ENCODE measurements at places on chromosomes 5 and 9. TPM values are rescaled to one million over a fixed set of nuclear protein-coding genes. Genes with fewer than 3 reads are reported as not detected.

DNA sequence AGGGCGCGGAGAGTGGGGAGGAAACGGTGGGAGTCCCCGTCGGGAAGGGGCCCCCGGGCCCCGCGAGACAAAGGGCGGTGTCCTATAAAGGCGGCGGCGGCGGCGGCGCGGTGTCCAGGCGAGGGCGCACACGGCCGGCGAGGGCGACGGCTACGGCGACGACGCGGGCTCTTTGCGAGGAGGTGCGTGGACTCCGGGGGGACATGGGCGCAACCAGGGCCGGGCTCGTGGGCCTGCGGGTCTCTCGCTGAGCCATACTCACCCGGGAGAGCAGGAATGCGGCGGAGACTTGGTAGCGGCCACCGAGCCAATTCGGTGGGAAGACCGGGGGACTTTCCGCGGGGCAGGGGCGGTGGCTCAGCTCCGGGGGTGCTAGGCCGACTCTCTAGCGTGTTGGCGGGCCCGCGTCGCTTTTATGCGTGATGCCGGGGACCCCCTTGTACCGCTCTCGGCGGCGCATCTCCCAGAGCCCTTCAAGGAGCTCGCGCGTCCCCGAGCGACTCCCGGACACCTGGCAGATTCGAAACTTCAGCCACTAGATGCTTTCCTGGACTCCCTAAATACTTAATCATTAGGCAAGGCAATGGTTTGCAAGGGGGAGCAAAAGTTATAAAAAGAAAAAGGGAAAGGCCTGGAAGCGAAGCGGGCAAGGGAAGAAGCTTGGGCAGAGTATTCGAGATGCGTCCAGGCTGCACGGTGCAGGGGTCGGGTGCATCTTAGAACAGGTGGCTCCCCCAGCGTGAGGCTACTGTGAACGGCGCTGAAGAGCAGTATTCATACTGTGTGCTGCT is 5.9 kb upstream of the TAL2 start:
- peak; percentile 38 for DNase-seq

GRCh38 chr5:110169461-110169860 is 479.7 kb downstream of the MAN2A1 start:
- DNase-seq, result no peak

DNA sequence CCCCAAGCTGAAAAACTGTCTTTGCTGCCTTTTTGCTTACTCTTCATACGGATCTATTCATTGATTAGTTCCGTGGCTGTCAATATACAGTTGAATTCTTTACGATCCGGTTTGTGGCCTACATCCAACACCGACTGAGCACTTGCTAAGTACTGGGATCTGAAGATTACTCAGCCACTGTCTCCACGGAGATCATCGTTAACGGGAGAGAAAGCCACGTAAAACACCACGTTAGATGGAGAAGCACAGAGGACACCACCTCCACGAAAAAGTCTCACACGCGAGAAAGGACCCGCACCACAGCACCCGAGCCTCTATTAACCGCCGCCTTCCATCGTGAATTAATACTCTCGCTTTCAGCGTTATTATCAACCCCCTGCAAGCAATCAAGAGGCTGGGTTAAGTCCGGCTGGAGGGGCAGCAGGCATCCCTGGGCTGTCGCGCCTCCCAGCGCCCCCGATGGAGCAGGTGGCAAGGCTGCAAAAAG is 650 bp downstream of the ELP1 start:
- DNase-seq, result no peak

DNA sequence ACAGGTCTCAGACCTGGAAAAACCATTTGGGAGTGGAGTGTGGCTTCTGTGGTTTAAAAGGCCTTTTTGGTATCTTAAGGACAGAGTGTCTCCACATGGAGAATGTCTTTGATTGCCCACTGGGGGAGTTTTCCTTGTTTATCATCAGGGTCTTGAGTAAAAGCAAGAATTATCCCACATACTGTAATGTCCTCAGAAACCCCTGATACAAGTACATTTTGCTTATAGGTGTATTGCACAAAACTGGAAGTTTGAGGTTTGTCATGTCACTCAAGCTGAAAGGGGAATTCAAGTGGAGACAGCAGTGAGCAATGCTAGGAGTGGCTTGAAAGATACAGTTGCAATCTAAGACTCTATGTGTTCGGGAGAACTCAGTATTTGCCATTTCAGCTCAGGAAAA is 62.7 kb upstream of the GRAMD2B start:
- no peak for DNase-seq

- DNase-seq, result no peak
These were observed 3.5 kb downstream of the RPS14 start for GRCh38 chr5:150446088-150446487.

- no peak for DNase-seq
These were observed 110.2 kb upstream of the PCA3 start for GRCh38 chr9:76654051-76654461.

GRCh38 chr9:114016629-114017423 is 61.3 kb downstream of the AMBP start:
- DNase-seq, result no peak

- DNase-seq, result no peak
These were observed 125.2 kb downstream of the WDR41 start for GRCh38 chr5:77366717-77367500.

- DNase-seq, result no peak
These were observed 248.9 kb downstream of the ADAMTSL1 start for GRCh38 chr9:18722882-18723281.

DNA sequence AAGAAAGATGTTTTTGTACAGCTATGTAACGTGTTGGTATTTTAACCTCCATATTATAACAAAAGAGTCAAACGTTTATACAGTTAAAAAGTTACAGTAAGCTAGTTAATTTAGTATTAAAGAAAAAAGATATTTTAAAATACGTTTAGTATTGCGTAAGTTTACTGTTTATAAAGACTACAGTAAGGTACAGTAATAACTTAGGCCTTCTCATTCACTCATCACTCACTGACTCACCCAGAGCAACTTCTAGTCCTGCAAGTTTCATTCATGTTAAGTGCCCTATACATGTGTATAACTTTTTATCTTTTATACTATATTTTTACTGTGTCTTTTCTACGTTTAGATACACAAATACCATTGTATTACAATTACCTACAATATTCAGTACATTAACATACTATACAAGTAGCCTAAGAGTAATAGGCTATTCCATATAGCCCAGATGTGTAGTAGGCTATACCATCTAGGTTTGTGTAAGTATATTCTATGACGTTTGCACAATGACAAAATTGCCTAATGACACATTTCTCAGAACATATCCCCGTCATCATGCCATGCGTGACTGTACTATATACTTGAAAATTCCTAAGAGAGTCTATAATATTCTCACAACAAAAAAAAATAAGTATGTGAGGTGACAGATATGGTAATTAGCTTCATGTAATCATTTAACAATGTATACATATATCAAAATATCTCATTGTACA is 33.8 kb downstream of the ERP44 start:
- no peak for DNase-seq

DNA sequence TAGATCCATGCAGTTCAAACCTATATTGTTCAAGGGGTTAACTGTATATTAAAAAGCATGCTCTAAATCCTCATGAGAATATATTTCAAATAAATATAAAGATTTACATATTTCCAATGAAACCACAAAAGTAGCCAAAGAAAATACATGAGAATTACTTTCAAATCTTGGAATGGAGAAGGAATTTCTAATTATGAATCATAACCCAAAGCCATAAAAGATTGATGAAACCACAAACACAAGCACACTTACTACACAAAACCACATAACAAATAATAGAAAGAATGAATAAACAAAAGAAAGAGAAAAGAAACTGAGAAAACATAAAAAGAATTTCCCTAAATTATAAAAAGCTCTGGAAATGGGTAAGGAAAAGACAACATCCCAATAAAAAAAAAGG is 16.0 kb downstream of the ERP44 start:
- DNase-seq, result no peak

GRCh38 chr5:43152946-43153345 is 32.2 kb downstream of the ZNF131 start:
- no peak for DNase-seq

DNA sequence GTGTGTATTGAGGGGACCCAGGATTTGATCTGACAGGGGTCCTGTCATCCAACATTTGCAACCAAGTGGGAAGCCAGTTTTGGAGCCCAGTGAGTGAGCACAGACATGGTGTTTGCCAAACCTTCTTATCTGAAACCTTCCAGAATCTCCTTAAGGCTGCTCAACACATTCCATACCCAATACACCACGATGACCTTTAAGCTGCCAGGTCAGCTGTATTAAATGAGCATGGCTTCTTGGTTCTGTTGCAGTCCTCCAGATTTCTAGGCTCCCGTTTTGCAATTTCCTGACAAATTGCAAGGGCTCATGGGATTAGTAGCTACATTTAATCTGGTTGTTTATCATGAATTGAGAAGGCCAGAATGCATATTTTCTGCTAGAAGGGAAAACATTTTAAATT is 124.2 kb upstream of the ATP10B start:
- no peak for DNase-seq

- DNase-seq, result no peak
These were observed 514.9 kb upstream of the CLINT1 start for GRCh38 chr5:158373608-158374395.

DNA sequence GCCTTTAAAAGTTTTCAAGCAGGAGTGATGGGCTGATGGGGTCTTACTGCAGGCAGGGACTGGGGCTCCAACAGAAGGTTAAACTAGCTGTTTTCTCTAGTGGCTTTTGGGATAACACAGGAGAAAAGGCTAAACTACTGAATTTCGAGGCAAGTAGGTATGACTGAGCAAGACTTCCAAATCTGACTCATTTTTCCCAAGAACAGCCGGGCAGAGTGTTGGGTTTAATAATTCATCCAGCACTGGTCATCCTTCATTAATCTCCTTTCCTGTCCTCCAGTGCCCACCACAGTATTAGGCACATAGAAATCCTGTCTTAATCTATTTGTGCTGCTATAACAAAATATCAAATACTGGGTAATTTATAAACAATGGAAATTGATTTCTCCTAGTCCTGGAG is 20.5 kb downstream of the MSX2 start:
- no peak for DNase-seq

DNA sequence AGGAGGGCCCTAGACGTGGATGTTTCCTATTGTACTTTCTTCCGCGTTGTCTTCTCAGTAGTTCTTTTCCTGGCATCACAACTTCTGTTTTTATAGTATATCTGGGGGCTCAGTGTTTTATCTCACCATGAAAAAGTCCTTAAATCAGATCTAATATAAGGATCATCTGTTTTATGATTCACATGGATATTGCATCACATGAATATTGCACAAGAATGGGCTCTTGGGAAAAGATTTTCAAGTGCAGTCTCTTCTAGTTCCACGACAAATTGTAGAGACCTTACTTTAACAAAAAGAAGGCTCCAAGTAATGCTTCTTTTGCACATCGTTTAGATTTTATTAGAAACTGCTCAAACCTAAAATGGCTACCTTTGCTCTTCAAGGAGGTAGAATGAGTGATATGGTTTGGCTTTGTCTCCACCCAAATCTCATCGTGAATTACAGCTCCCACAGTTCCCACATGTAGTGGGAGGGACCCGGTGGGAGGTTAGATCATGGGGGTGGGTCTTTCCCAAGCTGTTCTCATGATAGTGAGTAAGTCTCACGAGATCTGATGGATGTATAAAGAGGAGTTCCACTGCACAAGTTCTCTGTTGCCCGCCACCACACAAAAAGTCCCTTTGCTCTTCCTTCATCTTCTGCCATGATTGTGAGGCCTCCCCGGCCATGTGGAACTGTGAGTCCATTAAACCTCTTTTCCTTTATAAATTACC is 53.7 kb upstream of the FAM120A start:
- DNase-seq, result no peak

DNA sequence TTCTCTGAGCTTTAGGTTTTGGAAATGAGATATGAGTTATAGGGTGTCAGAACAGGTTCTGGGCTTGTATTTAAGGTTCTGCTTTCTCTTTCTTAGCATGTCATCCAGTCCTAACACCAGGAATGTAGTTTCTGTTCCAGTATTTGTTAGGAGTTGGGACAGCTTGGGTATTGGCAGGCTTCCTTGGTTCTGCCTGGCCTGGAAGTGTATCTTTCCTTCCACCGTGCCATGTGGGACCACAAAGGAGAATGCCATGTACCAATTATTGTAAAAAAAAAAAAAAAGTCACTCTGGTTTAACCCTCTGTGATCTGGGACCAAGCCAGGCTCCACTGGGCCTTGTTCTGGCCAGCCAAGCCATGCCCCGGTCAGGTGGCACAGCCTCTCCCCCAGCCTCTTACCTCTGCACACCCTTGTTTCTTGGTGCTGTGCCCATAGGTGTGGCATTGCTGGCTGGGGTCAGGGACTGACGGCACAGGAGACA is 47.8 kb downstream of the ARHGAP26 start:
- no peak for DNase-seq

- DNase-seq, result no peak
These were observed 315.2 kb downstream of the ARHGAP26 start for GRCh38 chr5:143085319-143085917.

DNA sequence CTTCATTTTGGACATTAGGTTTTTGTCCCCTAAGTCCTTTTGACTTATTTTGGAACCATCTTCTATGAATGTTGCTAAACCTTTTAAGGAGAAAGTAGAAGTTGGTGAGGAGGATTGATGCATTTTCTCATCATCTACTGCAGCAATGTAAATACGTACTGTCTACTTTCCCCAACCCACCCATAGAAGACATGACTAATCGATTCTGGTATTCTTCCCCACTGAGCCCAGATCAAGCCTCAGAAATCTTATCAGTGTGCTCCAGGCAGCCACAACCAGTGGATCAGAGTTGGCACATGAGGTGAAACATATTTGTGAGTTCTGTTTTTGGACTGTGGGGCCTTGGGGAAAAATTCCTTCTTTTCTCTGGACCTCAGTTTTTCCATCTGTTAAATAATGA is 57.7 kb downstream of the FGF18 start:
- no peak for DNase-seq

DNA sequence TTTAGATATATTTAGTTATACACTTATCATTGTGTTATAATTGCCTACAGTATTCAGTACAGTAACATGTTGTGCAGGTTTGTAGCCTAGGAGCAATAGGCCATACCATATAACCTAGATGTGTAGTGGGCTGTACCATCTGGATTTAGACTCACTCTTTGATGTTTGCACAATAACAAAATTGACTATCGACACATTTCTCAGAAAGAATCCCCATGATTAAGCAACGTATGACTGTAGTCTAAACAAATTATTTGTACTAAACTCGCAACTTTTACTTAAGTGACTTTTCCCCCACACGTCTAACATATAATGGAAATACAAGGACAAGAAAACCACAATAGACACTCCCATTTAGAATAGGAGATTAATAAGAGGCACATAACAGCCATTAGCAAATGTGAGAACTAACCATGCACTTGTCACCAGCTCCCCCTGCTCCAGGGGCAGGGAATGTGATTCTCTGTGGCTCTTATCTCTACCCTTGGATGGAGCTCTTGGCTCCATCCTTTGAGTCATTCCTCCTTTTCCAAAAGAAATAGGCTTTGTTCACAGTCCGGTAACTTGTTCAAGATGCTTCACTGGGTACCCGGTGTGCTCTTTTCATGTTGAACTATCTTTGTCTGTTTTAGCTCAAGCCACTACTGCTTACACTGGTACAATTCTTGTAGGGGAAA is 8.7 kb upstream of the B4GALT1 start:
- no peak for DNase-seq

GRCh38 chr9:72983512-72984225 is 30.8 kb upstream of the ALDH1A1 start:
- DNase-seq, result peak; percentile 67

The PDZD2 gene
- total RNA-seq, result 10.6 TPM

The FOXD4L4 gene
- not detected for total RNA-seq

The MCC gene
- total RNA-seq, result 17.9 TPM

The PTGR1 gene
- total RNA-seq, result 122 TPM

The NUTM2F gene
- not detected for total RNA-seq

The SPINK4 gene
- total RNA-seq, result not detected

The IFNA21 gene
- not detected for total RNA-seq

The TBC1D2 gene
- 2.9 TPM for total RNA-seq

Data from stomach (tissue), 19 donors.